Activated CD4-positive, alpha-beta T cell treated with anti-CD3 and anti-CD28 coated beads, Interleukin-2, amount 10 ng/mL, durations not matched to agents 24 days and 14 days (primary cell): ENCODE measurements at places on chromosomes 3 and 15. TPM values are rescaled to one million over a fixed set of nuclear protein-coding genes. Genes with fewer than 3 reads are reported as not detected.

Gene FOXB1
- total RNA-seq, result 0.54 and 0.68 TPM in 2 replicates

Gene SAMD7
- total RNA-seq, result not detected in 2 replicates

Gene SLCO3A1
- 13.4 and 16.3 TPM in 2 replicates for total RNA-seq

Gene RAB11A
- 163 TPM in 2 replicates for total RNA-seq

Gene CPB1
- not detected in 2 replicates for total RNA-seq

Gene CHRFAM7A
- not detected in 2 replicates for total RNA-seq

Gene GRIP2
- not detected in 2 replicates for total RNA-seq

Gene LRTM1
- not detected in 2 replicates for total RNA-seq

Gene MNS1
- total RNA-seq, result 0.45 and 0.86 TPM in 2 replicates
